ENCODE measurements at places on chromosomes 6 and 20.

DNA sequence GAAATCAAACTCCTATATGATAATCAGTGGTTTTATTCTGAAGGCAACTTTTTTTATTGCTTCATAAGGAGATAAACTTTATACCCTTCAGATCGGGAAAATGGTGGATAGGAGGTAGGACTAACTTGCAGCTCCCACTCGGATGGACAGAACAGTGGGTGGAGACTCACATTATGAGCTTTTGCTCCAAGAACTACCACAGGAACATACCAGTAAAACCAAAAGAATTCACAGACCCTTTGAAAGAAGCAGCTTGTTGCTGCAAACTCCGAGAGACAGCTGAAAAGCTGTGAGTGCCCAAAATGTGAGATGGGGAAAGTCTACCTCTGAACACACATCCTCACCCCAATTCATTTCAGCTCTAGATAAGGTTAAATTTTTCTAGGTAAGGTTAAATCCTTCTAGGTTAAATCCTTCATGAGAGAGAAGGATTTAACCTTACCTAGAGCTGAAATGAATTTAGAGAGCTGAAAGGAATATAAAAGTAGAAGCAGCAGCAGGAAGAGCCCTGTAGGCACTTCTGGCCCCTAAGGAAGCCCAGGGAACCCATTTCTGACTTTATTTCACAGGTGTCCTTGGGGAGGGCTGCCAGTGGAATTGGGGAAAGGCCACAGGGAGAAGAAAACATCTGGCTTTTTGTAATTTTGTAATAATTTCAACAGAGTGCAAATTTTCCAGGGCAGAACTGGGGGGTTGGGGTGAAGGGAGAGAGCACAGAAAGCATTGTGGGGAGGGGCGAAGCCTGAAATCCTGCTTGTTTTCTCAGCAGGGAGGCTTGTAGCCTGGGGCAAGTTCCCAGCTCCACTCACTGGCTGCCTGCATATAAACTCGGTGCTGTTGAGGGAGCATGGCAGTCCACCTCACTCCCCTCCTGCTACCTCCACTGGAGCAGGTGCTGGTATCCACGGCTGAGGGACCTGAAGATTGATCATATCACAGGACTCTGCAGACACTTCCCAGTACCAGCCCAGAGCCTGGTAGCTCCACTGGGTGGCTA, 65.9 kb upstream of the HCRTR2 start:
- no peak for DNase-seq

GRCh38 chr6:87922196-87922946, 125.3 kb upstream of the SPACA1 start:
- no peak for DNase-seq

DNA sequence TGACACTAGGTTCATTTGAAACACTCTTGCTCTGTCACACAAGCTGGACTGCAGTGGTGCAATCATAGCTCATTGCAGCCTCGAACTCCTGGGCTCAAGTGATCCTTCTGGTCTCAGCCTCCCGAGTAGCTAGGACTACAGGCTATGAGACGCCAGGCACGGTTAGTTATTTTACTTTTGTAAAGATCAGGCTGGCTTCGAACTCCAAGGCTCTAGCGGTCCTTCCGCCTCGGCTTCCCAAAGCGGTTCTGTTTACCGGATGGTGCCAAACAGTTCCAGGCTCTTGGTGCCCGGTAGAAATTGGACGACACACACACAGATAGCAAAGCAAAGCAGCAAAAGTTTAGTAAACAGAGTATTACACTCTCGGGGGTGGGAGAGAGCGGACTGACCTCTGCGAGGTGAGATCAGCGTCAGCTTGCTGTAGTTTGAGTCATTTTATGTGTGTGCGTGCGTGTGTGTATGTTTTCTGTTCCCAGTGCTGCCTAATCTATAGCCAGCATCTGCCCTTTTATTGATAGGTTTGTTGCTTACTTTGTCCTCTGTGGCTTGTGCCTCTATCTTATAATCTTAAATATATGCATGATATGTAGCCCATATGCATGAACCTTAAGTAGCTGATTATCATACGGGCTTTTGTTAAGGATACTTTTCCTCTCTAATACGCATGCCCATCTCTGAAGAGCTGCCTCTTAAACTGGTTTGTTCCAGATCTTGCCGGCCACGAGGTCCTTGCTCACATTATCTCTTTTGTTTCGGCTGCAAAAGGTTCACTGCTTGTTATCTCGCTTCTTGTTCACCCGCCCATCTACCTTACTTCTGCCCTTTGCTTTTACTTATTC, 75.2 kb downstream of the OR2B2 start:
- DNase-seq, result peak; percentile 70

- DNase-seq, result no peak
Measured at GRCh38 chr20:38308047-38308438, 4.1 kb downstream of the BPI start.

- DNase-seq, result no peak
Measured at GRCh38 chr20:19981031-19981451, 36.1 kb upstream of the NAA20 start.

- no peak for DNase-seq
Measured at GRCh38 chr6:125294925-125295324, 6.8 kb downstream of the HDDC2 start.

DNA sequence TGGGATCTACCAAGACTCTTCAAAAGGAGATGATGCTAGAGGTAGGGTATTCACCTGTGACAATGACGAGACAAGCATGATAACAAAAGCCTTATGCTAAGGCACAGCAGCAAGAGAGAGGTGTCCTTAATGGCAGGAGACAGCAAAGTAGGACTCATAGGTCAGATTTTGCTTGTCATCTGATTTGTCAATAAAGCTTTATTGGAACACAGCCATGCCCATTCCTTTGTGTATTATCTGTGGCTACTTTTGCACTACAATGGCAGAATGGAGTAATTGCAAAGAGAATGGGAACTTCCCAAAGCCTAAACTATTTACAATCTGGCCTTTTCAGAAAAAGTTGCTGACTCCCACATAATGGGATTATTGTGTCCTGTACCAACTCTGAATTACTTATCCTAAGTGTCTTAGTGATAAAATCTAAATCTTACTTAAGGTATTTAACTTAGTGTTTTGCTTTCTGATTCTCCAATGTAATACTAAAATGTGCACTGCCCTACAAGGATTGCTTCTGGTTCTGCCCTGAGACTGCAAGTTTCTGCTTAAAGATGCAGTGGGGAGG, 221.6 kb downstream of the CDC5L start:
- no peak for DNase-seq

- no peak for DNase-seq
Measured at GRCh38 chr6:163176097-163176496, 238.4 kb upstream of the QKI start.

DNA sequence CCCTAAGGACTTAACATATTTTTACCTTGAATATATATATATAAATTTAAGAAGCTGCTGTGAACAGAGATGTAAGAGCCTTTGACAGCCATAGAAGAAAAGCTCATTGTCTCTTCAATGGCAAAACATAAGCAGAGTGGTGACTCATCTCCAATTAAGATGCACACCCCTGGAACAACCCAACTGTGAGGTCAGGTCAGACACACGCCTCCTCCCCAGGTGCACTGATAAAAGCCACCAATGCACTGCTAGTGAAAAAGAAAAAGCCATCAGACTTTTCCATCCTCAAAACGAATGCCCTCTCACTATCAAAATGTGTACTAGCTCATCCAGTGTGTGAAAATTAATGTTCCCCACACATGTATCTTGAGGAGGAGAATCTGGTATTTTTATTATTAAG, 100.1 kb downstream of the SMLR1 start:
- DNase-seq, result no peak

DNA sequence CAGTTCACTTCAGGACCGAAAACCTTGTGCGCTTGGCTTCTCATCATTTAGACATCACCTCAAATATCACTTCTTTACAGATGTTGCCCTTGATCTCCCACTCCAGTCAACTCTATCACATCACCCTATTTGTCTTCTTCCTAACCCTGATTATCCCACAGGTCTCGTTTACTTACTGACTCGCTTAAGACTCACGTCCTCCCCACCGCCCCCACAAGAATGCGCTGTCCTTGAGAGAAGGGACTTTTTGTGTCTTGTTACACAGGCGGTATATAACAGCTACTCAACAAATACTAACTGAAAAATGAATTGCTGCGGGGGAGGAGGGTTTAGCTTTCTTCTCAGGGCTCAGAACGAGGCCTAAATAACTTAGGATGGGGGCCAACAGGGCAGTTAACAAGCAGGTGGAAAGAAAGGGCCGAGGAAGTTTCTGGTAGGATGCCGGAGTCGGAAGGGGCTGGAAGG, 527 bp downstream of the TOMM34 start:
- peak; percentile 63 for DNase-seq

- DNase-seq, result no peak
Measured at GRCh38 chr6:40506954-40507353, 80.2 kb downstream of the LRFN2 start.

DNA sequence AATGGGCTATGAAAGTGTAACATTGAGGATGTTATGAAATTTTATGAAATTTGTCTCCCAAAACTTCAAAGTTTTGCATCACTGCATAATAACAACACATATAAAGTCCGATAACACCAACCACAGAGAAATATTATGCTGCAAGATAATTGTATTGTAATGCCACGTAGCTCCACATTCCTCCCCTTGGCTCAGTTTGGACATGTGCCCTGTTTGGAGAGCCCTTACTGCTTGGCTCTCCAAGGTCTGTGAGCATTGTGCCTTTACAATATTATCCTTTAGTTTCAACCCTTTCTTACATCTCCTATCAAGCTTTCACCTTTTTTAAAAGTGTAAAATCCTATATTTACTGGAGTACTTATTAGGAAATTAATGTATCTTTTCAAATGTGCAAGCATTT, 10.8 kb downstream of the HBS1L start:
- DNase-seq, result no peak

GRCh38 chr20:63556873-63557478, 3.0 kb downstream of the FNDC11 start:
- no peak for DNase-seq

DNA sequence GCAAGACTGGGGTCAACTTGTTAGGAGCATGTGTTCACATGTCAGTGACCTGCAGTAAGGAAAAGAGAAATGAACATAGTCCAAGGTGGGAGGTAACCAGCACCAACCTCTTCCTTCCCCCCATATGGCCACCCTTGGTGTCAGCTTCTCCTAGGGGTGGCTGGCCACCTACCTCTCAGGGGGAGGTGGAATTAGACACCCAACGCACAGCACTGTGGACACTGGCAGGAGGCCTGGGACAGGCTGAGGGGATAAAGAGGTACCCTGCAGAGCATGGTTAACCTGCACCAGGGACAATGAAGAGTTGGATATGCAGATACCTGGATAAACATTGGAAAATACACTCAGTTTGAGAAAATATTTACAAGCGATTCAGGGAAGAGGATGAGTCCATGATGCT, 84.5 kb downstream of the IYD start:
- no peak for DNase-seq

DNA sequence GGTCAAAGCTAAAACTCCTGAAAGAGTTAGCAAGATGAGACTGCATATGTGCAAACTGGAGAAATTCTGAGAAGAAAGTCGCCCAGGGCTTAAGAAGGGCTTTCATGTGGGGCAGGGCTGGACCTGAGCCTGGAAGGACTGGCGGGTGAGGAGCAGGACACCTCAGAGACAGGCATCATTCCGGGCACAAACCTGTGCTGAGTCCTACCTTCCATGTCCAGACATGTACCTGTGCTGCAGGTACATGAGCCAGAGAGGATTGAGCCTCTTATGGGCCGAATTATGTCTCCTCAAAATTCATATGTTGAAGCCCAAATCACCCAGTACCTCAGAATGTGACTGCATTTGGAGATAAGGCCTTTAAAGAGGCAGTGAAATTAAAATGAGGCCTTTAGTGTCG, 171.0 kb downstream of the QRSL1 start:
- DNase-seq, result no peak

- DNase-seq, result no peak
Measured at GRCh38 chr6:38323216-38323615, 316.5 kb downstream of the BTBD9 start.

All from natural killer cell treated with Interleukin-12 subunit alpha and Interleukin-12 subunit beta and Interleukin-15 and Interleukin-18, amount 100 ng/mL, for 72 hours (primary cell).